ENCODE measurements at places on chromosomes 6 and 20.

GRCh38 chr6:165439928-165440554 is 130.6 kb upstream of the C6orf118 start:
- DNase-seq: peak; percentile 18

DNA sequence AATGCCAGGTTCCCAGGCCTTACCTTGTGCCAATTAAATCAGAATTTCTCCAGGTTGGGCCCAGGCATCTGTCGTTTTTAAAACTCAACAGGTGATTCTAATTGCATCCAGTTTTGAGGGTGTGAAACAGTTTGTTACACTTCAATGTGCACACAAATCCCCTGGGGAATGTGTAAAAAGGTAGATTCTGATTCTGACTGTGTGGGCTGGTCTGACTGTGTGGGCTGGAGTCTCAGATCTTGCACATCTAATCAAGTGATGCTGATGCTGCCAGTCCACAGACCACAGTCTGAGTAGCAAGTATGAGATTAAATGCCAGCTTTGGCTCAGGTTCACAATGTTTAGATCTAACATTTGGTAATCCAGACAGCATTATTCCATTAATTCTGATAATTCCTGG is 12.5 kb upstream of the ETV7 start:
- no peak for DNase-seq

DNA sequence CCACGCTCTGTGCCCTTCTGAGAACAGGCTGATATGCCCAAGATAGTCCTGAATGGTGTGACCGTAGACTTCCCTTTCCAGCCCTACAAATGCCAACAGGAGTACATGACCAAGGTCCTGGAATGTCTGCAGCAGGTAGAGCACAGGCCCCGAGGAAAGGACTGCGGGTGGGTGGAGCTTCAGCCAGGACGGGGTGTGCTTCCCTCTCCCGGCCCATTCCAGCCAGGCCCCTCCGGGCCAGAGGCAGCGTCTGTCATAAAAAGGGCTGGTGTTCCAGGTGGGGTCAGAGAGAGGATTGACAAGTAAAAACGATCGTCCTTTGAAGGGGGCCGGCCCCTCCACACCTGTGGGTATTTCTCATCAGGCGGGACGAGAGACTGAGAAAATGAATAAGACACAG is 1.3 kb downstream of the RTEL1 start:
- DNase-seq: no peak

- peak; percentile 31 for DNase-seq
Measured at GRCh38 chr6:125957845-125958244, 1.3 kb downstream of the HINT3 start.

GRCh38 chr6:148431413-148431812 is 88.8 kb downstream of the SASH1 start:
- DNase-seq: no peak

DNA sequence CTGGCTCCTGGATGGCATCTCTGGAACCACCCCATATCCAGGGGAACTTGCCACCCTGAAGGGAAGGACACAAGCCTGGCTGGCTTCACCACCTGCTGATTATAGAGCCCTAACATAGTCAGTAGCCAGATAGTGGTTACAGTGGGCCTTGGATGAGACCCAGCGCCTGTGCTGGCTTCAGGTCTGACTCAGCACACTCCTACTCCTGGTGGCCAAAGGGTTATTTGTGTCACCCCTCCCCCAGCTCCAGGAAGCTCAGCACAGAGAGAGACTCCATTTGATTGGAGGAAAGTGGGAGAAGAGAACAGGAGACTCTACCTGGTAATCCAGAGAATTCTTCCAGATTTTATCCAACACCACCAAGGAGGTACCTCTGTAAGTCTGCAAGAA is 12.8 kb downstream of the SNX14 start:
- DNase-seq: peak; percentile 23

GRCh38 chr6:16868968-16869367 is 107.7 kb upstream of the ATXN1 start:
- peak; percentile 24 for DNase-seq

DNA sequence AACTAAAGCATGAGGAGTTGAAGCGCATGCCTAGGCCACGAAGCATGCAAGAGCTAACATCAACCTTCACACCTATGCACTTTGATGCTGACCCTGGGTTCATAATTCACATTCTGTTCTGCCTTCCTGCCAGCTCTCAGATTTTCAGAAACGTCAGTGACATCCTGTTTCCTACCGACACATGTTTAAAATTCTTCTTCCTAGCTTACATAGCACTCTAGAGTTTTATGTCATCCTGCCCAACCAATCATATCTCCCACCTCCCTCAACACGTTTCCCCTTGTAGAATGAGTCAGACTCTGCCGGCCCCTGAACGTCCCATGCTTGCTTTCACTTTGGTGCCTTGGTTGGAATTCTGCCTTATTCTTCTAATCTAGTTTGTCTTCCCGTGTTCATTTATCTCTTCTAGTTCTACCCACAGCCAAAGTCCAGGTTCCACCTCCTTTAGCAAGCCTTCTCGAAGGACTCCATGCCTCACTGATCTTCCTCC is 97.2 kb upstream of the MAP7 start:
- peak; percentile 84 for DNase-seq

- DNase-seq: no peak
Measured at GRCh38 chr6:83594941-83595340, 82.6 kb downstream of the PRSS35 start.

GRCh38 chr20:60306551-60306950 is 348.3 kb downstream of the CDH26 start:
- DNase-seq: no peak

- DNase-seq: no peak
Measured at GRCh38 chr6:113160306-113161017, 696.7 kb upstream of the MARCKS start.

- no peak for DNase-seq
Measured at GRCh38 chr6:130776287-130776925, 50.8 kb upstream of the SMLR1 start.

- peak; percentile 29 for DNase-seq
Measured at GRCh38 chr20:31494131-31494530, 19.0 kb downstream of the REM1 start.

- DNase-seq: no peak
Measured at GRCh38 chr6:150118203-150118602, 24.6 kb upstream of the PPP1R14C start.

- peak; percentile 54 for DNase-seq
Measured at GRCh38 chr20:56359212-56360132, 698 bp downstream of the FAM210B start.

- no peak for DNase-seq
Measured at GRCh38 chr20:6711951-6712649, 55.4 kb upstream of the BMP2 start.

- peak; percentile 64 for DNase-seq
Measured at GRCh38 chr6:33843131-33844121, 39.6 kb upstream of the MLN start.

DNA sequence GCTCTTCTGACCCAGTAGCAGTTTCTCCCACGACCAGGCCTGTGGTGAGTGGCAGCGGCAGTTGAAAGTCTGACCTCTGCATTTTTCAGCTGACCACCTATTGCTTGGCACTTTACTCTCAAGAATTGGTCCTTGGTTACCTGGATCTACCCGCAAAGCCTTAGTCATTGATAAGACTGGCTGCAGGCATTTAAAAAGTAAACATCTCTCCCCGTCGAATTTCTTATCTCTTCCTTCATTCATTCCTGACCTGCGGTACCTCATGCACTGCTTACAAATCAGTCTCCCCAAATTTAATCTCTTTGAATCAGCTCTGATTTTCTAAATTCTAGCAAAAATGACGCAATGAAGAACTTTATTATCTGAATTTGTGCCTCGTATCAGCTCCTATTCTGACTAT is 26.1 kb upstream of the IPCEF1 start:
- DNase-seq: no peak

DNA sequence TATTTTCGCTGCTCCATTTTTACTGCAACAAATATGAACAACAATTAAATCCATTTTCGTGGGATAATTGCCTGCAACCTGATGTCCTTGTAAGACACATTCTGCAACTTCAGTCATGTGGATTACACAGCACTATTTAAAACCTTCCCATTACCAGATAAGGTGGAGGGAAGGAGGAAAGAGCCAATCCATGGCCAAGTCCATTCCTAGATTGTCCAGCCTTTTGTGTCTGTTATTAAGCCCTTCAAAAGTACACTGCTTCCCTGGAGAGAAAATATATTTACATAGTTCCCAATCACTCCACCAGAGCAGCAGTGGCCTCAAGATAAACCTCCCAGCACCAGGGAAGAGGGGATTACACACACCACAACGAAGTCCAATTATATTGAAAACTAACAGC is 347.9 kb downstream of the CDH26 start:
- no peak for DNase-seq

DNA sequence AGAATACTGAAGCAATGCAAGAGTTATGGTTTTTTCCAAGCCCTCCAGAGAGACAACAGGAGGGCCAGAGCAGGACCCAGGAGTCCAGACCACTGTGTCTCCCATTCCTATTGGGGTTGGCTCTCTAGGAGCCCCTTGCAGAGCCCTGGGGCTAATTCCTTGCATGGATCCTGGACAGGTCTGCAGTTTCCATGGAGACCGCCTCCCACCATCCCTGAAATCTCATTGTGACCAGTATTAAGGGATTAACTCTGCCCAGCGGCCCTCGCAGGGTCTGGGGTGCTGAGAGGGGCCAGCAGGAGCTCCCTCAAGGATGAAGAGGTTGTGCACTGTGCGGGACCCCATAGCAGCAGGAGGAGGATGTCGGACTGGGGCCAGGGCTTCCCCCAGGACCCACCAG is 34.8 kb downstream of the HNF4A start:
- no peak for DNase-seq

DNA sequence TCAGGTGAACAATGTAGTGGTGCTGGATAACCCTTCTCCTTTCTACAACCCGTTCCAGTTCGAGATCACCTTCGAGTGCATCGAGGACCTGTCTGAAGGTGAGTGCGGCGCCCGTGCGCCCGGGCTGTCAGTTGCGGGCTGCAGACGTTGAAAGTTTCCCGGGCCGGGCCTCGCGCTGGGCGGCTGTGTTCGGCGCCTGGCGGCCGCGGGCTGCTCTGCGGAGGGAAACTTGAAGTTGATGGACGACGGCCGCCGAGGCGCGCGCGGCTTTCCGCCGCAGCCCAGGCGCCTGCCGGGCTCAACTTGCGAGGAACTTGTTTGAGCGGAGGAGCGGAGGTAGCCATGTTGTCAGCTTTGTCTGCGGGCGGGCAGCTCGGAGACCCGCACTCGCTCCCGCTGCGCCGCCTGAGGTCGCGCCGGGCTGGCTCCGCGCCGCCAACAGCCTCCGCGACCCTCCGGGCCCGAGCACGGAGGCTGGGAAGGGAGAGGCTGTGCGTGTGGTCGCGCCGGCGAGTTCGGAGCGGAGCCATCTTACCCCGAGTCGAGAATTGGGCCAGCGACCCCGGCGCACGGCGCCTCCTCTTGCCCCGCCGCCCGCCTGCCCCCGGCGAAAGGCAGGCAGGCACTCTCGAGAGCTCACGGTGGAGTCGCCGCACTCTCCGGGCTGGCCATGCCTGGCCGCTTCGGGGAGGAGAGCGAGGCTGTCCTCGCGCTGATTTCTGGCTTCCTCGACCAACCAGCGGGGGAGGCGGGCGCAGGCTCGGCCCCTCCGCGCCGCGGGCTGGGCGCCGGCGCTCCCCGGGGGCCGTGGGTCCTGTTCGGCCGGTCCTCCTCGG is 691 bp downstream of the ASF1A start:
- peak; percentile 70 for DNase-seq

- no peak for DNase-seq
Measured at GRCh38 chr6:15423286-15423993, 177.6 kb downstream of the JARID2 start.

GRCh38 chr20:35561268-35561667 is 19.4 kb downstream of the ERGIC3 start:
- DNase-seq: peak; percentile 33

- DNase-seq: no peak
Measured at GRCh38 chr6:140427842-140428241, 1053.4 kb upstream of the CITED2 start.

- no peak for DNase-seq
Measured at GRCh38 chr6:156004796-156005195, 549.2 kb upstream of the NOX3 start.

- DNase-seq: no peak
Measured at GRCh38 chr6:41759106-41759904, 12.1 kb upstream of the PGC start.

DNA sequence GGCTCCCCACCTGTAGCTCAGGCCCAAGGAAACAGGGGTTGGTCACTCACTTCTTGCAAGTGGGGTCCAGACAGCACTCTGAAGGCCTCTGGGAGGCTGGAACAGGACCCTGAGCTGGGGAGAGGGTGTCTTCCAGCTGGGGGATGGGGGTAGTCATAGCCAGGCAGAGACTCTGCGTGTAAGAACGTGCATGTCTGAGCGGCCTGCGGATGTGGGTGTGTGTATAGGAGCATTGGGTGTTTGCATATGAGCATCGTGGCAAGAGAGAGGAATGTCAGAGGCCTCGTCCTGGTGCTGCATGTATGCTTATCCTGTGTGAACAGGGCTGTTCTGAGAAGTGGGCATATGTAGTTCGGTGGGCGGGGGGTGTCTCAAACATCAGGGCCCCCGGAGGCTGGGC is 12.1 kb downstream of the BPIFB3 start:
- no peak for DNase-seq

GRCh38 chr6:110524305-110524704 is 47.9 kb upstream of the SLC22A16 start:
- no peak for DNase-seq

GRCh38 chr6:4346659-4347333 is 211.4 kb upstream of the ECI2 start:
- DNase-seq: no peak

DNA sequence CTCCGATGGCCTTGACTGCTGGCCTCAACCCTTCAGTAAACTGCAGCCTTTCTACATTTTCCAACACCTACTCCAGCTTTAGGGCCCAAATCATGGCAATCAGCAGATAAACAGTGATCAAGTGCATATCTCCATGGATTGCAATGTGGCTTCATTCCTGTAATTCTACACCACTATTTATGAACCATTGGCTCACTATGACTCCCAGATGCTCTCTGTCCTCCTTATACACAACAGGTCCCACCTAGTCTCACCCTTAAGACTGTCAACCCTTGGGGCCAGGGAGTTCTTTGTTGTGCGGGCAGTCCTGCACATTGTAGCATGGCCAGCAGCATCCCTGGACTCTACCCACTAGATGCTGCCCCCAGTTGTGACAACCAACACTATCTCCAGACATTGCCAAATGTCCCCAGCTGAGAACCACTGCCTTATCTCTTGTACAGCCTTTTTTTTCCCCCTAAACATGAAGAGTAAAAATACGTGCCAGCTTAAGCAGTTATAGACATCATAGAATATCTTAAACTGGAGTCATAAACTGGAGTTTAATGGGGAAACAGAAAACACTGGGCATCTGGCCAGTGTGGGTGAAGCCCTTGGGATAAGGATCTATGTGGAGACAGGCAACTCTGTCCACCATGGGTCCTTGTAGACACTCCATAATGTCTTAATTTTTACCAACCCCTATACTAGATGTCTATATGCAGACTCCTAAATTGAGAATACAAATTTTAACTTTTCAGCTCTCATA is 21.1 kb downstream of the MRPL14 start:
- DNase-seq: no peak

Measured in fibroblast of skin of abdomen (primary cell).